A549 treated with ZK216348 at 1 μM for 4 hours (cell line): ENCODE measurements at places on chromosomes 5 and 9. TPM values are rescaled to one million over a fixed set of nuclear protein-coding genes. Genes with fewer than 3 reads are reported as not detected.

The CD180 gene
- not detected in 5 replicates for total RNA-seq

The OTP gene
- total RNA-seq, result 0.07 to 0.16 TPM (median 0.11 TPM) in 5 replicates

The PDE6A gene
- total RNA-seq, result 0.19 to 0.38 TPM (median 0.25 TPM) in 5 replicates

The CSF2 gene
- 0.20 to 0.56 TPM (median 0.36 TPM) in 3 of 5 replicates, not detected in the others for total RNA-seq

The EFNA5 gene
- total RNA-seq, result 18.9 to 27.3 TPM (median 26.4 TPM) in 5 replicates

The SH3GL2 gene
- 0.05 to 0.21 TPM (median 0.13 TPM) in 3 of 5 replicates, not detected in the others for total RNA-seq
